ENCODE measurements at places on chromosomes 11 and 22.

- DNase-seq, result no peak
Measured at GRCh38 chr11:30489076-30489475, 97.1 kb downstream of the MPPED2 start.

DNA sequence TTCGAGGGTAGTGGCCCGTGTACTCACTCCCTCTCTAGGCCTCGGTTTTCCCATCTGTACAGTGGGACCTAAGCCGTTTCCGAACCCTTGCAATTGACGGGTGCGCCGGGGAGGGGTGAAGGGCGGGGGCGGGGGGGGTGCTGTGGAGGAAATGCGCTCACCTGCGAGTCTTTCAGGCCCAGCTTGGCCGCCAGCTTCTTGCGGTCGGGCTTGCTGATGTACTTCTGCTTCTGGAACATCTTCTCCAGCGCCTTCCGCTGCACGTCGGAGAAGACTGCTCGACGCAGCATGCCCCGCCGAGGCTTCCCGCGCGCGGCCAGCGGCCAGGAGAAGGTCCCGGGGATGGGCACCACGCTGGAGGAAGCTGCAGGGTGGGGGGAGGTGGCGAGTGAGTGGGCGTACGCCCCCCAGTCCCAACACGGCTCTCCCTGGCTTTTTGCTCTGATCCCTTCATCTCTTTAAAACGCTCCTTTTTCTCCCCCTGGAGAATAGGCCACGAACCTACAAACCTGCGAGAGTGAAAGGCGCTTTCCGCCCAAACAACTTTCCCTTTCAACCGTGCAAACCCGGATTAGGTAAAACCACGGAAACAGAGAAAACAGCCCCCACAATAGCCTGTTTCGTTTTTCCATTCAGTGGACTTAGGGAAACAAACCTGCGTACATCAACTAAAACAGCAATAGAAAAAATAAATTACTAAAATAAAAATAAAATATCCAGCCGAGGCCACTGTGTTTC, 3.2 kb downstream of the DBX1 start:
- DNase-seq, result peak; percentile 55

GRCh38 chr11:92123540-92123939, 101.1 kb upstream of the FAT3 start:
- no peak for DNase-seq

- no peak for DNase-seq
Measured at GRCh38 chr11:79352349-79352703, 88.5 kb downstream of the TENM4 start.

GRCh38 chr22:43600265-43600664, 188.5 kb downstream of the MPPED1 start:
- no peak for DNase-seq

DNA sequence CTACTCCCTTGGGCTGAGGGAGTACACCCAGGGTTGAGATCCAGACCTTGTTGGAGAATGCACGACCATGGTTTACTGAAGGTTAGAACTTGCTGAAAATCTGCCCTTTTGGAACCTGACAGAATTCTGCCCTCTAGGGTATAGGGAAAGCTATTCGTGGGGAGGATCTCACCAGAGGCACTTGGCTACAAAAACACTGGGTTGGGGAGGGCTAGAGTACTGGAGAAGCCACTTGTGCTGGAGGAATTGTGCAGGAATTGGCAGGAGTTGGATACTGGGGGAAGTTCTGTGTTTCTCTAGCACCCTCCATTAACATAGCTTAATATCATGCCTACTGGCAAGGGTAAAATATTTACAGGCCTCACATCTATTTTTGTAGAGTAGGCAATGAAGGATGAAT, 55.8 kb downstream of the PPME1 start:
- DNase-seq, result no peak

DNA sequence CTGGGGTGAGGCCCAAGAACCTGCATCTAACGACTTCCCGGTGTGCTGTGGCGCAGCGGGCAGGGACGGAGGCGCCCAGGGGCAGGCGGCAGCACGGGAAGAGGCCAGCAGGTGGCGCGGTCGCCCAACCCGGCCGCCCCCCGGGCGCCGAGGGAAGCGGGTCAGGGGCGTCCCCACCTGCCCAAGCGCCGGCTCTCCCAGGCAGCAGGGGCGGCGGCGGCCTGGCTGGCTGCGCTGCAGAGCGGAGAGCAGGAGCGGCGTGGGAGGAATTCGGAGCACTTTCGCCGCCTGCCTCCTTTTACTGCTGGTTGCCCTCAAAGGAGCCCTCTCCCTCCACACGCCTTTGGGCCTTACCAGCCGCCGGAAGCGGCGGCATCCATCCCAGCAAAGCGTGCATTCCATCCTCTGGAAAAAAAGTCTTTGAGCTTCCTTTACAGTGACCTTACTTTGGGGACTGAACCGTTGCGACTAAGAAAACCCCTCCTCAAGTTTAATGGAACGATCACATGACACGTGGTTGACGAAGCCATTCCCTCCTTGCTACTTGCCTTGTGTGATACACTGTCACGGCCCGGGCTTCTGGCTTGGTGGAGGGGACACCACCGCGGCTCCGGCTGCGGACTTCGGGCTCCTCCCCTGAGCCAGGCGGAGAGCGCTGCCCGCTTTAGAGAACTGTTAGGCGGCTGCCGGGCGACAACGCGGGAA, 106.8 kb upstream of the CLMP start:
- peak; percentile 80 for DNase-seq

GRCh38 chr11:47914743-47915142, 65.6 kb upstream of the PTPRJ start:
- DNase-seq, result no peak

DNA sequence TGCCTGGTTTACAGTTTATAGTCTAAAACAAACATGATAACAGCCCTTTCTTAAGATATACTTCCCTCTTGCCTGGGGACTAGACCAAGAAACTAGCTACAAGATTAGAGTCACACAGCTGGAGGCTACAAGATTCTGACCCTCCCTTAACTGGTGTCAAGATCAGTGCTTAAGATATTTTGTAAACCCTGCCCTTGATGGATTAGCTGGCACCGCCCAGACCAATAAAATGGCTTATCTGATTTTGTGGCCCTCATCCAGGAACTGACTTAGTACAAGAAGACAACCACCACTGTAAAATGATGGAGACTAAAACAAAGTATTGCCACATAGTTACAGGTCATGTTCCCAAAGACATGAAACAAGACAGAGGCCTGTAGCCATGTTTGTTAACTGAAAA, 53.4 kb downstream of the FAM181B start:
- no peak for DNase-seq

DNA sequence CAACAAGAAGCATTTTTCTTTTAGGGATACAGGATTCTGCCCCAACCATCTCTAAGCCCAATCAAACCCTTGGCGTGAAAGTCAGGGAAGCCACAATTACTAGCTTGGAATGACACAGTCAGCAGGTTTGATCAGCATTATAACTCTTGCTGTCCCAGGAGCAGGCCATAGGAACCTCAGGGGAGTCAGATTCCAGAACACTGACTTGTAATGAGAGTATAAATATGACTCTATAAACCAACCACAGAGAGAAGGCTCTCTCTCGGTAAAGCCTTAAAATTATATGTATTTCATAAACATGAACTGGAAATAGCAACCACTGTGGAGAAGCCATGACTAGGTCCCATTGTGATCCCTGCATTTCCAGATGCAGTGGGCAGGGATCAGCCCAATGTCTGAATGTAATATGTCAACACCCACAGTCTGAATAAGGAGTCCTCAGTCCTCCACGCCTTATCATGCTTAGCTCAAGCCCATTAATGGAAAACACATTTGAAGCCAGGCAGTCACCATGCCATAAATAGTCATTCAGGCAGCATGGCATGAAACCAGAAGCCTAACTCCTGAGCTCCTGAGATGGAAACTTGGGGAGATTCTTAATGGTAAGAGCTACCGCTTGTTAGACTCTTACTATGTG, 99.1 kb upstream of the MTNR1B start:
- no peak for DNase-seq

DNA sequence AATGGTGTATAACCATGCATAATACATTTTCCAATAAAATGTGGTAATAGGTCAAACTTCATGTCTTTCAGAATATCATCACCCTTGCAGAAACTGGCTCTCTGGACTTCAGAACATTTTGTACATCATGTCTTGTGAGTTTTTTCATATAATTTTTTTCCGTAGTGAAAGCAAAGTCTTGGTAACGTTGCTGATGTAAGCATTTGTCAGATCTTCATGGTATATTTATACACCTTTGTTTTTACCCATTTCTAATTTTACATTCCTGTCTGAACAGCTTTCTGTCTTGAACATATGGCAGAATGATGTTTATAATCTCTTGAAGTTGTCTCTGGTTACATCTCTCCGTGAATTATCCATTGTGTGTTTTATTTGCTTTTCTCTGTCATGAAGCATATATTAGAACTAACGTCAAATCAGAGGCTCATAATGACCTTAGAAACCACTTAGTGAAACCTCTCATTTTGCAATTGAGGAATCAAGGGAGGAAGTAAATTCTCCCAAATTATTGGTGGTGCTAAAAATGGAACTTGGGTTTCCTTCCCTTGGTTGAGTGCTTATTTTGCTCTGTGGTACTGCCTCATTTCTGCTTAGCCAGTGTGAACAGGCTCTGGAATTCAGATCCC, 37.4 kb downstream of the CSRP3 start:
- no peak for DNase-seq

- DNase-seq, result no peak
Measured at GRCh38 chr11:19576054-19576453, 136.6 kb upstream of the NAV2 start.

DNA sequence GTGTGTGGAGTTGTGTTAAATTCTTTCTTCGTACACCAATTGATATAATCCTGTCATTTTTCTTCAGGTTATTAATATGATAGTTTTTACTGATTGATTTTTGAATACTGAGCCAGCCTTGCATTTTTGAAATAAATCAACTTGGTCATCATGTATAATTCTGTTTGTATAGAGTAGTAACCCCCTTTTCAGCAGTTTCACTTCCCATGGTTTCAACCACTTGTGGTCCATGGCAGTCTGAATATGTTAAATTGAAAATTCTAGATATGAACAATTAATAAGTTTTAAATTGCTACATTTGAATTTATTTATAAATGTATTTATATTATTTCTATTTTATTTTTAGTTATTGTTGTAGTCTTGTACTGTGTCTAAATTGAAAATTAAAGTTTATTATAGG, 32.6 kb downstream of the MS4A6A start:
- DNase-seq, result no peak

- no peak for DNase-seq
Measured at GRCh38 chr11:120192831-120193625, 17.8 kb upstream of the OAF start.

GRCh38 chr11:44104481-44105294, 9.2 kb downstream of the EXT2 start:
- DNase-seq, result no peak

- DNase-seq, result no peak
Measured at GRCh38 chr11:64539239-64539638, 51.8 kb upstream of the SLC22A12 start.

GRCh38 chr11:68186061-68186460, 27.0 kb downstream of the KMT5B start:
- DNase-seq, result no peak

GRCh38 chr22:28464127-28464526, 215.5 kb downstream of the TTC28 start:
- no peak for DNase-seq

- peak; percentile 43 for DNase-seq
Measured at GRCh38 chr11:66071381-66071801, 1.3 kb downstream of the PACS1 start.

- no peak for DNase-seq
Measured at GRCh38 chr22:25630447-25630846, 66.0 kb downstream of the GRK3 start.

DNA sequence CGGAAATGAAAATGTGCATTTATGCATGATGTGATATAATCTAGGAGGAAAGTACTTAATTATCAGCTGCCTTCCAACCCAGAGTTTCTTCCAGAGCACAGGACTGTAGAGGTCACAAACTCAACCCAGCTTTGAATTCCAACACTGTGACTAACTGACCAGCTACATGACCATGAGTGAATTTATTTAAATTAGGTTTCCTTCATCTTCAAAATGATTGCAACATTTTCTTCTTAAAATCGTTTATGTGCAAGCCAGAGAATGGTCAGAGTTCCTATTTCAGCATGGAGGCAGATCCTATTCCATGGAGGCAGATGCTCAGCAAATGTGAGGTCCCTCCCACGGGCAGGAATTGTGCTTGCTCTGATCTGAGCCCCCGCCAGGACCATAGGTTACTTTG, 42.4 kb downstream of the OSBP start:
- no peak for DNase-seq

DNA sequence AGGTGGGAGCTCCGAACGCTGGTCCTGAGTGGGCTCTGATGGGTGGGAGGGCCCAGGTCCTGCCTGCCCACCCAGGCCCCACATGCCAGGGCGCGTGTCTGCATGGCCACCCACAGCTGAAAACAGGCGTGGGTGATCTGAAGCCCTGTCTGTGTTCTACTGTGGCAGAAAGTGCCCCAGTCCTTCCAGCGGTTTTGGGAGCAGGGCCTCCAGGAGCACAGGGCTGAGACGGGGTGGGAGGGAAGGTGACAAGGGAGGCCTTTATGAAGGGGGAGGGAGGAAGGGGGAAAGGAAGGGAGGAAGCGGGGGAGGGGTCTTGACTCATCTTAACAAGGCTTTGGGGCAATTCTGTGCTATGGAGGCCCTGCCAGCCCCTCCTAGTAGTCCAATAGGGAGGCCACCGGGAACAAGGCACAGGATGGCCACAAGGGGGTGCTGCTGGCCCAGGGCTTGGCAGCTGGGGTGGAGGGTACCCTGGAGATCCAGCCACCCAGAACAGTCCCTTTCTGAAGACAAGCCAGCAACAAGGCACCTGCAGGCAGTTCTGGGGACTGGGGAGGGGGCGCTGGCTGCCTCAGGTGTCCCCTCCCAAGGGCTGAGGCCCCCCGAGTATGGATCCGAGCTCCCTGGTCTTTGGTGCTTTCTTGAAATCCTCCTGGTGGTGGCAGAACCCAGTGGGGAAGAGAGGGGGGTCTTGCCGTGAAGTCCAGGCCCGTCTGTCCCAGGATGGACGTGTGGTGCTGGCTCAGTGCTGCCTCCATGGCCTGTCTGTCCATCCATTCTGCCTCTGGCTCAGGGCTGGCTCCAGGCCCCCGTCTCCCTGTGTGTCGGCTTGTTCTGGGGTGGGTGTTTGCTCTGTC, 6.3 kb upstream of the FADS3 start:
- peak; percentile 65 for DNase-seq

DNA sequence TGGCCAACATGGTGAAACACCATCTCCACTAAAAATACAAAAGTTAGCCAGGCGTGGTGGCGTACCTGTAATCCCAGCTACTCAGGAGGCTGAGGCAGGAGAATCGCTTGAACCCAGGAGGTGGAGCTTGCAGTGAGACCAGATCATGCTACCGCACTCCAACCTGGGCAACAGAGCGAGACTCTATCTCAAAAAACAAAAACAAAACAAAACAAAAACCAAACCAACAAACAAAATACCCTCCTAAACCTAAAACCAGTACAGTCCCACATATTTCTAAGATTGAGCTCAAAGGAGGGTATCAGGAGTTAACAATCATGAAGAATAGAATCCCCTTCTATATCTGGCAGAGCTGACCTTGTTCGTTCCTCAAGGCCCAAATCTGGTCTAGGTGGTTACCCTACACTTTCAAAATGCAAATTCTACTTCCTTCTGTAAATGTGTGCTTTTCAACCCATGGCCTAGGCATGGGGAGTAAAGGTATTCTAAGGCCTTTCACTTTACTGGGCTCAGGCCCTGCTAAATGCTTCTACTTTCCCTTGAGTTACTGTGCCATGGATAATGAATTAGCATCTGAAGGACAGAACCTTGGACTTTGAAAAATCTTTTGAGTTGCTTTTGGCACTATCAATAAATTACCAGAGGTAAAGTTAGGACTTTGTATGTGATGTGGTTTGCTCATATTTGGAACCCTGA, 10.4 kb upstream of the PPP2R1B start:
- DNase-seq, result no peak

- DNase-seq, result no peak
Measured at GRCh38 chr22:36182056-36182455, 19.6 kb downstream of the APOL4 start.

GRCh38 chr22:46113910-46114517, 36.3 kb upstream of the PPARA start:
- no peak for DNase-seq

All from CD8-positive, alpha-beta T cell (primary cell).